ENCODE measurements at places on chromosomes 7 and 10.

DNA sequence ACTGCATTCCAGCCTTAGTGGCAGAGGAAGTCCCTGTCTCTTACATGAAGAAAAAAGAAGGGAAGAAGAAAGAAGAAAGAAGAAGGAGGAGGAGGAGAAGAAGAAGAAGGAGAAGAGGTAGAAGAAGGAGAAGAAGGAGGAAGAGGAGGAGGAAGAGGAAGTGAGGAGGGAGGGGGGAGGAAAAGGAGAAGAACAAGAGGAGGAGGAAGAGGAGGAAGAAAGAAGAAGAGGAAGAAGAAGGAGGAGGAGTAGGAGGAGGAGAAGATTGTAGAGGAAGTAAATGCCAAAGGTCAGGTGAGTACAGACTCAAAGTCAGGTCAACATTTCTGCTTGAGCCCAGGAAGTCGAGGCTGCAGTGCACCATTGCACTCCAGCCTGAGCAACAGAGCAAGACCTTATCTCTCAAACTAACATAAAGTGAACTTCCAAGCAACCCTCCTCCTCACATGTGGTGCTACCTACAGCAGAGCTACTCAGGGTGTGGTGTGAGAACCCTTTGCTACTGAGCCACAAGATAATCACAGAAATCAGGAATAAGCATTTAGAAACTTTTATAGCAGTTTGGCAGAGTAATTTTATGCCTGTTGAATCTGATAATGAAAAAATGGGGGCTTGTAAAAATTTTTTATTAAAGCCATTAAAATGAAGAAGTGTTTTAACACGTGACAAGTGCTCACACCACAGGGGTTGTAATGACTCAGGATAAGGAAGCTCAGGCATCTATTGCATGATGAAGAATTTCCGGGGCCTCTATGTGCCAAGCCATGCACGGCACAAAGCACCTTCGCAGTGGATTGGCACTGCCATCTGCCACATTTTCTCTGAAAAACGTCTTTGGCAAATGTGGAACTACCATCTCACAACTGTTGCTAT lies 224.9 kb upstream of the AUTS2 start:
- no peak for DNase-seq

DNA sequence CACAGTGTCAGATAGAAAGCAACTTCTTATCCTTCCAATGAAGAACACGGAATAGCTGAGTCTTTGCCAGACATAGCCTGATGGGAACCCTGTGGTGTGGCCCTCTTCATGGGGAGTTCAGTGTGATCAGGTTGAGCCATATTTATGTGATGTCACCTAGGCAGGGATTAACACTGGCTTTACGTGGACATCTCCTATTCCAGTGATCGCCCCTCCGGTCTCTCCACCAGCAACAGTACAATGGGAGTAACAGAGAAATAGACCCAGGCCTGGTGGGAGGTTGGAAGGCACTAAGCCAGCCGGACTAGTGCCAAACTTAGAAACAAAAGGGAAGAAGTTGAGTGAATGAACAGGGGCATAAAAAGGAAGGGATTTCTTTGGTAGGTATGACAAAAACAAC lies 358.1 kb downstream of the PRPF18 start:
- no peak for DNase-seq

GRCh38 chr10:80589726-80590373 lies 52.1 kb downstream of the SH2D4B start:
- no peak for DNase-seq

DNA sequence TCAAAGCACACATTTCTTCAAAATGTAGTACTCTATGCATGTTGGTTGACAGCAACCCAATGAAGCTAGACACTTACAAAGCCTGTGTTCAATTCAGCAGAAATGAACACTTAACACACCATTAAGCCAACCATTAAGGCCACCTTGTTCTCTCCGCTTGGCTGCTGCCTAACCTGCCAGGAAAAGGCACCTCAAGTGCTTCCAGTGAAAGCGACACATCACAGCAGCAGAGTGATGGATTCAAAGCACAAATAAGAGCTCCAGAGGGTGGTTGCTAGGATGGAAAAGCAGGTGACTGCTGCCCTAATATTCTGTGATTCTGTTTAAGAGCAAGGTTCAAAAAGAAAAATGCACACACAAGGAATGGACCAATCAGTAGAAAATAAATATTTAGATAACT lies 81.5 kb upstream of the GNAI1 start:
- DNase-seq: no peak

DNA sequence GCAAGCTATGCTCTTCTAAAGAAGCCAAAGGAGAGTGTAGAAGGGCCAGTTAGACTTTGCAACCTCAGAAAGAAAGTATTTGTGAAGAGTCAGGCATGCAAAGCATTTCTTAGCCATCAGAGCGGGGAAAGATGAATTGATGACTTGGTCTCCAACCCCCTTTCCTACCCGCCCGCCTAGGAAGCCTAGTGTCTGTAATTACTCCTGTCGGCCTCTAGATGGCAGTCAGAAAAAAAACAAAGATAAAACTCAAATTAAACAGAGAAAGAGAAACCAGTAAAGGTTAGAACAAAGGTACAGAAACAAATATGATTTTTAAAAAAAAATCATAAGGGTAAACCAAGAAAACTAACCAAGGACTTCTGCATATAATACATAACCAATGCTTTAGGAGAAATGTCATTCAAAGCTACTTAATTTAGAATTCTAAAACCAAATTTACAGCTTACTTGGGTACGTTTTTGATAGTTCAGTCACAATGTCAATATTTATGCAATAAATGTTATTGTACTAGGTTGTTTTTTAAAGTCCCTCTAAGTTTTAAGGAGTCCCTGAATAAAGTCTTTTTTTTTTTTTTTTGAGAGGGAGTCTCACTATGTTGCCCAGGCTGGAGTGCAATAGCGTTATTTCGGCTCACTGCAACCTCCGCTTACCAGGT lies 97.6 kb downstream of the LYZL1 start:
- DNase-seq: peak; percentile 34

- no peak for DNase-seq
These were observed 151.6 kb upstream of the VSTM2A start for GRCh38 chr7:54390565-54390964.

GRCh38 chr10:102965311-102965851 lies 47.3 kb downstream of the CNNM2 start:
- DNase-seq: no peak

DNA sequence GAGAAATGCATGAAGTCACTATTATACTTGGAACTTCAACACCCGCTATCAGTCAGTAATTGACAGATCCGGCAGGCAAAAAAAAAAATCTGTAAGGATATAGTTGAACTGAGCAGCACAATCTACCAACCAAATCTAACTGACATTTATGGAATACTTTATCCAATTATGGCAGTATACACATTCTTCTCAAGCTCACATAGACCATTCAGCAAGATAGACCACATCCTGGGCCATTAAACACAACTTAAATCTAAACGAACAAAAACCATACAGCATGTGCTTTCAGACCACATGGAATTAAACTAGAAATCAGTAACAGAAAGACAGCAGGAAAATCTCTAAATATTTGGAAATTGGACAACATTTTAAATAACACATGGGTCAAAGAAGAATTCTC lies 112.7 kb downstream of the MPP7 start:
- DNase-seq: no peak

GRCh38 chr10:49083261-49083660 lies 32.1 kb downstream of the VSTM4 start:
- DNase-seq: no peak

DNA sequence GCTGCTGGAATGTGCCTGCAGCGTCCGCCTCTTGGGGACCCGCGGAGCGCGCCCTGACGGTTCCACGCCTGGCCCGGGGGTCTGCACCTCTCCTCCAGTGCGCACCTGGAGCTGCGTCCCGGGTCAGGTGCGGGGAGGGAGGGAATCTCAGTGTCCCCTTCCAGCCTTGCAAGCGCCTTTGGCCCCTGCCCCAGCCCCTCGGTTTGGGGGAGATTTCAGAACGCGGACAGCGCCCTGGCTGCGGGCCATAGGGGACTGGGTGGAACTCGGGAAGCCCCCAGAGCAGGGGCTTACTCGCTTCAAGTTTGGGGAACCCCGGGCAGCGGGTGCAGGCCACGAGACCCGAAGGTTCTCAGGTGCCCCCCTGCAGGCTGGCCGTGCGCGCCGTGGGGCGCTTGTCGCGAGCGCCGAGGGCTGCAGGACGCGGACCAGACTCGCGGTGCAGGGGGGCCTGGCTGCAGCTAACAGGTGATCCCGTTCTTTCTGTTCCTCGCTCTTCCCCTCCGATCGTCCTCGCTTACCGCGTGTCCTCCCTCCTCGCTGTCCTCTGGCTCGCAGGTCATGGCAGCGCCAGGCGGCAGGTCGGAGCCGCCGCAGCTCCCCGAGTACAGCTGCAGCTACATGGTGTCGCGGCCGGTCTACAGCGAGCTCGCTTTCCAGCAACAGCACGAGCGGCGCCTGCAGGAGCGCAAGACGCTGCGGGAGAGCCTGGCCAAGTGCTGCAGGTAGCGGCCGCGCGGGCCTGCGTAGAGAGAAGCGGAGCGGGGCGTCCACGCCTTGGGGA lies 645 bp downstream of the SLC26A4 start:
- peak; percentile 12 for DNase-seq

- DNase-seq: no peak
These were observed 117.1 kb downstream of the AOAH start for GRCh38 chr7:36606976-36607720.

DNA sequence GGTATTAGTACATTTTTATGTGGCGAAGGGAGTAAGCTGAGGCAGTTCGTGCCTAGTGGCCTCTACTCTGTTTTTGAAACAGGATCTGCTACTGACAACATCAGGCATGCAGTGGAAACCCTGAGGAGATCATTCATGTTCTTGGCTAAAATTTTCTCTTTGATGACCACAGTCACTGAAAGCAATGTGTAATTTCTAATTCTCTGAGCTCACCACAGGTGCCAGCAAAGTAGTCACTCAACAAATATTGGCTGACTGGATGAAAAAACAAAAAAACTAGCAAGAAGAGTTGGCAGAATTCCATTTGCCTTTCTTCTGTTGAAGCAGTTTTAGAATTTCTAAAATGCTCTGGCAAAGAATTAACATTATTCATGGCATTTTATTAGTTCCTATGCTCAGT lies 176.5 kb upstream of the KCTD7 start:
- DNase-seq: no peak

- DNase-seq: no peak
These were observed 108.4 kb downstream of the MKI67 start for GRCh38 chr10:128017822-128018221.

DNA sequence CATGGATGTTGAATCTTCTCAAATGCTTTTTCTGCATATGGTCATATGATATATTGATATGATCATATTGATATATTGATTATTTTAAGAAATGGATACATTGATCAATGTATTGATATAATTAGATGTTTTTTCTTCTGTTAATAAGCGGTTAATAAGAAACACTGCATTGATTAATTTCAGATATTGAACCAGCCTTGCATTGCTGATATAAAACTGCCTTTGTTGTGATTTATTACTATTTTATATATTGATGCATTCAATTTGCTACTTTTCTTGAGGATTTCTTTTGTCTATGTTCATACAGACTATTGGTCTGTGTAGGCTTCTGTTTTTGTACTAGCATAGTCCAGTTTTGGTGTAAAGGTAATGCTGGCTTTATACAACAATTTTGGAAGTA lies 79.7 kb upstream of the ELN start:
- no peak for DNase-seq

DNA sequence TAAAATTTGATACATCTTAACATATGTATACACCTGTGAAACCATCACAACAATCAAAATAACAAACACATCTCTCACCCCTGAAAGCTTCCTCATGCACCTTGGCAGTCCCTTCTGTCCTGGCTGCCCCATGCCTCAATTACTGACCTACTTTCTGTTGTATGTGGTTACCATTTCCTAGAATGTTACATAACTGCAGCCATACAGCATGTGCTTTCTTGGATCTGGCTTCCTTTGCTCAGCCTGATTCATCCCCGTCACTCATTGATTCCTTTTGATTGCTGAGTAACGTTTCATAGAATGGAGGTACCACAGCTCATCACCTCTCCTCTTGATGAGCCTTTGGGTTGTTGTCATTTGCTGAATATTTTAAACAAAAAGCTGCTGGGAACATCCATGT lies 165.3 kb downstream of the CELF2 start:
- no peak for DNase-seq

GRCh38 chr10:65858841-65859240 lies 1067.0 kb upstream of the LRRTM3 start:
- no peak for DNase-seq

- no peak for DNase-seq
These were observed 55.3 kb downstream of the NCAPG2 start for GRCh38 chr7:158649279-158649678.

DNA sequence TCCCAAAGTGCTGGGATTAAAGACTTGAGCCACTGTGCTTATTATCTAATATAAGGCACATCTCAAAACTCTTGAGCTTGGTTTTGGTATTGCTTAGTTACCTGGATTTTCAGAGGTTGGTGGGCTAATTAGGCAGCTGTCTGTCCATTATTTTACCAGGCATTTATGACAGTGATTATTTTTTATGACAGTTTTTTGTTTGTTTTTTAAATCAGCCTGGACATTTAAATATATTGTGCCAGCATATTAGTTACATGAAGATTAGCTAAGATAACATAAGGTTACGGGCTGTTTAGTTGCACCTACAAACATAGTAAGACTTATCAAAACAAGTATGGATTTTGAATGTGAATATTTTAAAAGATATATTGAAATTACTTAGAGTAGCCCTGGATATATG lies 2.6 kb upstream of the ZRANB1 start:
- no peak for DNase-seq

DNA sequence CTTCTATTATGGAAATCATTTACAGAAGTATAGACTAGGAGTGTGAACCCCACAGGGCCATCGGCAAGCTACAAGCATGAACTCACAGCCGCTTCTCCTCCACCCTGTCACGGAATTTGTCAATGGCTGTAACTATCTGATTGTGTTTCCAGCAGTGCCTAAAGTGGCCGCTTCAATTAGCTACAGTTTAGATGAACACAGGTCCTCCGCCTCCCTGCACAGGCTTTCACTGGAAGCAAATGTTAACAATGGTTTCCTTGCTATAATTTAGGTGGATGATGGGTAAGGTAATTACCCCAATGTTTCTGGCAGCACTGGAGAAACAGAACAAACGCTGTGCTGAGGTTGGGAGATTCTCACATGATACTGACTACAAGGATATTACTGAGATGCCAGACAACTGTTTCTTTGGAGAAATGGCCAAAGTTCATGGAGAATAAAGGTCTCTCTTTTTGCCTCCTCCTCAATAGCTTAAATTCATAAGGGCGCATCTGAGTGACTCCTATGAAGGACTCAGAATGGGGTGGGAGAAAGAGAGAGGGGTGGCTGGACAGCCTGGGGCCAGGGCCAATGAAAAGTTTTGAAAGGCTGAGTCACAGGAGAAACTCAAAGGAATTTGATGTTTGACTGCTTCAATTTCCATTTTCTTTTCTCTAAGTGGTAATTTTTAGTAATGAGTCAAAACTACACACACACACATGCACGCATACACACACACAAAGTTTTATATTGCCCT lies 78.9 kb downstream of the SVIL start:
- DNase-seq: no peak

Measured in T-helper 2 cell (primary cell).